ENCODE measurements at places on chromosomes 13 and 19. TPM values are rescaled to one million over a fixed set of nuclear protein-coding genes. Genes with fewer than 3 reads are reported as not detected.
A peak's percentile ranks its signal among the peaks of the same experiment; 100 is the strongest.

DNA sequence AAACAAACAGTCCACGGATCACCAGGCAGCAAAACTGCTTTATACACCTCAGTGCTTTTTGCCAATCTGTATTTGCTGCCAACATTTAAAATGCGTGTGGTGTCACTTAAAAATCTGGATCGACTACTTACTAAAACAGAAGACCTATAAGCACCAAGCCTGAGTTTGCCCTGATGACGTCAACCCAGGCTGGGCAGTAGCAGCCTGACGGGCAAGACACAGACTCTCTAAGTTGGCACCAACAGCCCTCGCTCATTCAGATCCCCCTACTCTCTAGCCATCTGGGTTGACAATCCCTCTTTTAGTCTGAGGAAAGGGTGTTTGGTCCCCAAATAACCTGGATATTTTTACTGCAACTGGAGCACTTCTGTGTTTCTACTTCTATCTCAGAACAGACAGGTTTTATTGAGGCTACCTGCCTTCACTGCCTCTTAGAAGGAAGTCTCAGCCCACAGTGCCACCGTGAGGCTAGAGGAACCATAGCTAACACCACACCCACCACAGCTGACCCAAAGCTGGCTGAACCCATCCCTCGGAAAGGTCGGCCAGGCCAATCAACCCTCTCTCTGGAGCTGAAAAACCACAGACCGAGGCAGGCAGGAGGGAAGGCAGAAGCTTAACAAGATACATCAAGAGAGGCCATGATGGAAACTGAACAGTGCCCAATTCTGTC, 6.9 kb downstream of the SUGP2 start:
- no peaks in the 10 kb centered on the region for H3K36me3 ChIP-seq
- DNase-seq: no peak
- H3K4me3 ChIP-seq: no peak overlapping the region
- no peaks in the 10 kb centered on the region for H3K4me1 ChIP-seq
- H3K27ac ChIP-seq: no peak overlapping the region
- no peaks in the 10 kb centered on the region for H3K27me3 ChIP-seq

Gene CGB1
- not detected for total RNA-seq

Gene KLK13
- not detected for total RNA-seq

- DNase-seq: no peak
- H3K4me3 ChIP-seq: no peak overlapping the region
- no peaks in the 10 kb centered on the region for H3K36me3 ChIP-seq
- no peak overlapping the region for H3K27ac ChIP-seq
- H3K27me3 ChIP-seq: no peaks in the 10 kb centered on the region
Measured at GRCh38 chr13:77925616-77926015, 7.0 kb upstream of the EDNRB start.

Gene ERICH4
- total RNA-seq: not detected

Gene MYO16
- 0.76 TPM for total RNA-seq

Gene LAIR2
- total RNA-seq: not detected

Gene ADGRE2
- 0.85 TPM for total RNA-seq

DNA sequence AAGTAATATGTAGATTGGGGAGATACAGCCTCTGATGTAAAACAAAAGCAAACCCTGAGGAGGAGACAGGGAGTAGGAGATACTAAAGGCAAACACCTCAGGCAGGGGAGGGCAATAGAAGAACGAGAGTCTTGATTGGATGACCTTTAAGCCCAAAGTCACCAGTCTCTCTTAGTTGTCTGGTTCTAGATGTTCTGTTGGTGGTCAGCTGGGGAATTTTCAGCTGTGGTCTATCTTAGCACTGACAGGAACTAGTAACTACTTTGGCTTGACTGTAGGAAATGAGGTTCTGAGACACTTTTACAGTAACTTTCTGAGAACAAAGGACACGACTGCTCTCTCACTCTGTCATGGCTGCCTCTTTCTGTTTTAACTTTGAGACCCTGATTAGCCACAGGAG, 290.7 kb upstream of the MIR17HG start:
- H3K27ac ChIP-seq: no peak overlapping the region
- H3K27me3 ChIP-seq: no peaks in the 10 kb centered on the region
- no peaks in the 10 kb centered on the region for H3K4me1 ChIP-seq
- no peak overlapping the region for H3K4me3 ChIP-seq
- no peaks in the 10 kb centered on the region for H3K36me3 ChIP-seq
- DNase-seq: no peak

DNA sequence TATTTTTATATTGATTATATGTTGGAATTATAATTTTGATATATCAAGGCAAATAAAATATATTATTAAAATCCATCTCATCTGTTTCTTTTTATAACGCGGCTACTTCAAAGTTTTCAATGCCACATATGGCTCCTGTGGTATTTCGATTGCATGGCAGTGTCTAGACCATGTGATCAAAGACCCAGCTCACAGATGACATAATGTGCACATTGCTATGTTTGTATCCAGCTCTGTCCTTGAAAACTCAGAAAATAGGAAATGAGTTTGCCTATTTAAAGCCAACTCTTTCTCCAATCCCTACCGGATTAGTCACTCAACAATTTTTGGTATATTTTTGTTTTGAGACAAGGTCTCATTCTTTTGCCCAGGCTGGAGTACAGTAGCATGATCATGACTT, 26.2 kb downstream of the TMTC4 start:
- peaks cover 12% of the 10 kb centered on the region for H3K36me3 ChIP-seq
- no peak overlapping the region for H3K4me3 ChIP-seq
- H3K27ac ChIP-seq: no peak overlapping the region
- no peaks in the 10 kb centered on the region for H3K27me3 ChIP-seq

DNA sequence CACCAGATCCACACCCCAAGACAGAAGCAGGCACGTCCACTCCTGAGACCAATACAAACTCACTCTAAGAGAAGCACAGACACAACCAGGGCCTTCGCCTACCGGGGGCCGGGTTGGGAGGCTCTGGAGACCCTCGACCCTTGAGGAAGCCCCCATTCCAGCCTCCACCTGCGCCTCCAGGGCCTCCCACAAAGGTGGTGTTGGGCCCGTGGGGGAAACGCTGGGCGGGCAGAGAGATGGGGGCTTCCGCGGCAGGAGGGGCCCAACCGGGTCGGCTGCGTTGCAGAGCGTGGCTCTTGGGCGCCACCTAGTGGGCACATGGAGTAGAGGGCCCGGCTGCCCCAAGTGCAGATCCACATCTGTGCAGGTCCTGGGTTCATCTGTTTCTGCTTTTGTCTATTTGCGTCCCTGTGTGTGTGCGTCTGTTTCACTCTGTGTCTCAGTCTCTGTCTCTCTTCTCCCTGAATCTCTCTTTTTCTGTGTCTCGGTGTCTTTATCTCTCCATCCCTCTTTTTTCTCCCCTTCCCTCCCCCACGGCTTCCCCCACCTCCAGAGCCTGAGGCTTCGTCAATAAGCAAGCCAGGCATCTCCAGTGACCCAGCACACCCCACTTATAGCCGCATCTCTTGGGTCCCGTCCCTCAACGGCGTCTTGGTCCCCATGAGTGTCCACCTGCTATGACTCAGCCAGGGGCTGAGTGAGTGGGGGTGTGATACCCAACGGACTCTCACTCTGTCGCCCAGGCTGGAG, 10.5 kb upstream of the TINCR start:
- H3K36me3 ChIP-seq: no peaks in the 10 kb centered on the region
- no peak overlapping the region for H3K4me3 ChIP-seq
- no peaks in the 10 kb centered on the region for H3K4me1 ChIP-seq

Gene OR7A17
- not detected for total RNA-seq

Gene STX10
- total RNA-seq: 50.4 TPM

- peak overlapping the region; percentile 44 for H3K4me3 ChIP-seq
- no peak overlapping the region for H3K27ac ChIP-seq
- no peaks in the 10 kb centered on the region for H3K27me3 ChIP-seq
- H3K36me3 ChIP-seq: peaks cover 14% of the 10 kb centered on the region
- H3K4me1 ChIP-seq: peaks cover 20% of the 10 kb centered on the region
Measured at GRCh38 chr19:42199440-42200115, 17.9 kb downstream of the DEDD2 start.

DNA sequence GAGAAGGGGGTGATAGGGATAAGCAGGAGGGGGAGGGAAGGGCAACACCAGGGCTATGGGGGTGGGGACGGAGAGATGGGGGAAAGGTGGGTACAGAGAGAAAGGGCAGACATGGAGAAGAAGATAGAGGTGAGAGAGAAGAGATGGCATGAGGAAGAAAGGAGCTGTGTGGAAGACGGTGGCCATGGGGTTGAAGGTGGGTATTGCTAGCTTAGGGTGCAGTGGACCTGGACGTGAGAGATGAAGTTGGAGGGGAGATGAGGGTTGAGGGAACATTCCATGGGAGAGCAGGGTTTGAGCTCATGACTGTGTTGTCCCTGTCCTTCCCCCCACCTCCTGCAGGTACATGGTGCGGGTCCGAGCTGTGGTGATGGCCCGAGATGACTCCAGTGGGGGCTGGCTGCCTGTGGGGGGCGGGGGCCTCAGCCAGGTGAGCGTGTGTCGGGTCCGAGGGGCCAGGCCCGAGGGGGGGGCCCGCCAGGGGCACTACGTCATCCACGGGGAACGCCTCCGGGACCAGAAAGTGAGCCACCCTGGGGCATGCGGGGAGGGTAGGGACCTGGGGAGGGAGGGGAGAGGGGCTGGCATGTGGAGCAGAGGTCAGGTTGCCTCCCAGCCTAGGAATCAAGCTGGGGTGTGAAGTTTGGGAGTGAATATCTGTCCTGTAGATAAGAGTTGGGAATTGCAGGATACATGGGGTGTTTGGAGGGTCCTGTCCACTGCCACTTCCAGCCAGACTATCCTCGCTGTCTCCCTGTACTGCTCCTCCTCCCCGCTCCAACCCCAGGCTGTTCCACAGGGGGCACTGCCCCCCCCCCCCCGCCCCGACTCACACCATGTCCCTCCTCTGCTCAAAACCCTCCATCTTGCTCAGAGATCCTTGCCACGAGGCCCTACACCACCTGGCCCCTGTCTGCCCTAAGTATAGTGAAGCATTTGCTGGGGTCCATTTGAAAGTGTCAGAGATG, 1.7 kb downstream of the SPRED3 start:
- H3K27me3 ChIP-seq: peaks cover 13% of the 10 kb centered on the region
- peak overlapping the region; percentile 64 for H3K4me3 ChIP-seq

DNA sequence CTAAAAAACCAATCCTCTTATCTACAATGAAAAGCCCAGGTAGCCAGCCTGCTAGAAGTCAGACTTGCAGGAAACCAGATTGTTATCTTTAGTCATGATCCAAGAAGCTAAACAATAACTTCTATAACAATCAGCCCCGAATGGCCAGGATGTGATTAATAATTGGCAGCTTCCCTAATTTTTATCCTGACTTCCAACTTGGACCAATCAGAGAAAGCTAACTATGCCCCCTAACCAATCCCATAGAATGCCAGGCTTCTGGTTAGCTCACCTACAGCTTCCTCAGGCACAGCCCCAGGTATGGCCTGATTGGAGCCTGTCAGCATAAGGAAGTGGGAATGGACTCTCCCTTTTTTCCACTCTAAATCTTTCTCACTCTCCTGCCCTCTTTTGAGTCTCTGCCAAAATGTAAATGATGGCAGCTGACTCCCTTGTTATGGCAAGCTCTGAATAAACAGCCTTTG, 394.9 kb downstream of the DLEU7 start:
- H3K27ac ChIP-seq: no peak overlapping the region
- H3K4me3 ChIP-seq: no peak overlapping the region
- H3K36me3 ChIP-seq: no peaks in the 10 kb centered on the region
- H3K4me1 ChIP-seq: peaks cover 39% of the 10 kb centered on the region

DNA sequence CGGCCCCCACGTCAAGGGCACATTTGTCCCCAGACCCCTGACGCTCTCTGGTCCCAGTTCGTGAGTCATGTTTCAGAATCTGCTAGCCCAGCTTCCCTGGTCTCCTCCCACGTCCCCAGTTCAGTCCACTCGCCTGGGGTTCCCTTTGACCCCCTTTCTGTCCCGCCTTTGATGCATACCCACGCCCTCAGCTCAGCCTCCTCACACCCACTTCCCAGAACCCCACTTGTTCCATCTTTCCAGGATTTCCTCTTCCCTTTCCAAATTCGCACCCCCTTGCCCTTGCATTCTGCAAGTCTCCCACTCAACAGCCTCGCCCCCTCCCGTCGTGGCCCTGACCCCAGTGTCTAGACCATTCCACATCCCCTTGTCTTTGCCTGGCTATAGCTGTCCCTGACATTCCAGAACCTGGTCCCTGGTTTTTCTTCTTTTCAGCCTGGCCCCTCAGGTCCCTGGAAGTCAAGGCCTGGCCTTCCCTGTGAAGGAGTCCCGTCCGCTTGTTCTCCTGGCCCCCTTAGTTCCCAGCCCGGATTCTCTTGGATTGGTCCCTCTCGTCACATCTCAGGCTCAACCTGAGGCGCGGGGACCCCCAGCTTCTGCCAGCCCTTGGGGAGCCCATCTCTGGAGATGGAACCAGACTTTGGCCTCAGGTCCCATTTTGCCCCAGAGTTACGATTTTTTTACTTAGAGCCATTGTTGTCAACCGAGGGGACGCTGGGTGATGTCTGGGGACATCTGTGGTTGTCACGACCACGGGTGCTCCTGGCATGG, 1.3 kb downstream of the NCLN start:
- no peaks in the 10 kb centered on the region for H3K36me3 ChIP-seq
- H3K27me3 ChIP-seq: no peaks in the 10 kb centered on the region
- H3K27ac ChIP-seq: no peak overlapping the region
- peaks cover 30% of the 10 kb centered on the region for H3K4me1 ChIP-seq
- peak overlapping the region; percentile 92 for H3K4me3 ChIP-seq

DNA sequence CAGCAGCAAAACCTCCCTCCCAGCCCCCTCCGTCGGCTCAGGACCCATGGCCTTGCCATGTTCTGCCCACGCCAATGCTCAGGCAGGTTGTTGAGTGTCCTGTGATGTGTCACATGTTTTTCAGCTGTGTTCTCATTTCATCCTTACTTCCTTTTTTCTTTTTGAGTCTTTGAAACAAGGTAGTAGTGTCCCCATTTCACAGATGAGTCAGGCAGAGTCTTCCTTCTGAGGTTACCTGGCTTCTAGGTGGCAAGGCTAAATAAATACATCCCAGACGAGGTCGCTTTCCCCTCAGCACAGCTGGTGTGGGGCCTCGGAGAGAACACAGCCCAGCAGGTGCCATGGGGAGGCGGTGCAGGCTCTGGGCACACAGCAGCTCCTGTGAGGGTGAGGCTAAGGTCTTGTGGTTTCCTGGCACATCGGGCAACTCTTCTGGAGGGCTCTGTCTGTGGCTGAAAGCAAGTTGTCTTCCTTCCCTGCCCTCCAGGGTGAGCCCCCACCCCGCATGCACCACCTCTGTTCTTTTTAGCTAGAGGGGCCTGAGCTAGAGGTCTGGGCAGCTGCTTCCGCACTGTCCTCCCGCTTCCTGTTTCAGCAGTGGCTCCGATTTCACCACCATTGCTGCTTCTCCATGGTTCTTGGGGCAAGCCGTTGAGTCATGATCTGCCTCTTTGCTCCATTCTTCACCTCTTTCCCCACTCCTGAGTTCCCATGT, 15.1 kb downstream of the PRAM1 start:
- H3K4me1 ChIP-seq: peaks cover 61% of the 10 kb centered on the region
- peaks cover 44% of the 10 kb centered on the region for H3K36me3 ChIP-seq
- no peak for DNase-seq

DNA sequence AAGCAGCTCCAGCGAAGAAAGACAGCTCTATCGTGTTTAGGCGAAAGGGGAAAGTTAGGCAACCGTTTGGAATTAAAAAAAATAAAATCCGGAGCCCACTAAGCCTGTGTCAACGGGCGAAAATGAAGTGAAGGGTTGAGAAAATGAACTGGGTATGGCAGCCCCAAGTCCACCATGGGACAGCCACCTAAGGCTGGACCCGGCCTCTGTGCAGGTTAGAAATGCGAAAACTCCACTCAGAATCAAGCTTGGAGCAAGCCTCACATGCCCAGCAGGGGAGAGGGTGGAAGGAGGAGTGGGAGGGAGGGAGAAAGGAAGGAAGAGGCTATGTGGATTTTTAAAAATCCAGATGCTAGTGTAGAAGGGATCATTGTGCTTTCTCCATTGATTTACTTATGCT, 101.2 kb downstream of the IRS2 start:
- DNase-seq: no peak
- no peak overlapping the region for H3K4me3 ChIP-seq
- no peaks in the 10 kb centered on the region for H3K27me3 ChIP-seq
- no peak overlapping the region for H3K27ac ChIP-seq
- H3K36me3 ChIP-seq: no peaks in the 10 kb centered on the region
